ENCODE measurements at places on chromosomes 2 and 18. TPM values are rescaled to one million over a fixed set of nuclear protein-coding genes. Genes with fewer than 3 reads are reported as not detected.

ANKZF1 gene
- 15.9 TPM for total RNA-seq

GRCh38 chr2:101076581-101076980, 74.5 kb downstream of the RPL31 start:
- no peak for DNase-seq

TTR gene
- total RNA-seq: not detected

UGT1A3 gene
- total RNA-seq: not detected

Data from mesenteric fat pad (tissue), 1 donor.